ENCODE measurements at places on chromosomes 3 and 15. TPM values are rescaled to one million over a fixed set of nuclear protein-coding genes. Genes with fewer than 3 reads are reported as not detected.
A peak's percentile ranks its signal among the peaks of the same experiment; 100 is the strongest.

The SH2D7 gene
- not detected for total RNA-seq

The TPRG1 gene
- 0.45 TPM for total RNA-seq

The TAMM41 gene
- 7.1 TPM for total RNA-seq

The GCHFR gene
- total RNA-seq = 1.3 TPM

GRCh38 chr15:71784719-71785118, 25.6 kb upstream of the NR2E3 start:
- DNase-seq = no peak

GRCh38 chr3:127140501-127141460, 52.1 kb upstream of the PRR23E start:
- DNase-seq = no peak

- DNase-seq = no peak
Observed at GRCh38 chr3:68773401-68773800, 158.9 kb downstream of the TAFA4 start.

DNA sequence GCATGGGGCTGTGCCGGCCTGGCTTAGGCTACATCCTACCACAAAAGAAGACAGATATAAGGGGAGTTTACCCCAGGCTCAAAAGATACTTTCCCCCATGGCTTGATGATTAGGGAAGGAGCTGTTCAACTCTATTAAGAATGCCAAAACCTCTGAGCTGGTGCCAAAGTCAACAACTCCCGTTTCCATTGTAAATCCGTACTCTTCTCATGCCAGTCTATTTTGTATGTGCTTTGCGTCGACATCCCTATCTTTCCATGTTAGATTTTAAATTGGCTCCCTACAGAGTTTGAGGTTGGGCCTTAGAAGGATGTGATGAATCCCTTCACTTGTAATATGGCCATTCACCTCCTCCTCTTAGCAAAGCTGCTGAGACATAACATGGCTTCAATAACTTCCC, 46.9 kb downstream of the RLBP1 start:
- DNase-seq = no peak

DNA sequence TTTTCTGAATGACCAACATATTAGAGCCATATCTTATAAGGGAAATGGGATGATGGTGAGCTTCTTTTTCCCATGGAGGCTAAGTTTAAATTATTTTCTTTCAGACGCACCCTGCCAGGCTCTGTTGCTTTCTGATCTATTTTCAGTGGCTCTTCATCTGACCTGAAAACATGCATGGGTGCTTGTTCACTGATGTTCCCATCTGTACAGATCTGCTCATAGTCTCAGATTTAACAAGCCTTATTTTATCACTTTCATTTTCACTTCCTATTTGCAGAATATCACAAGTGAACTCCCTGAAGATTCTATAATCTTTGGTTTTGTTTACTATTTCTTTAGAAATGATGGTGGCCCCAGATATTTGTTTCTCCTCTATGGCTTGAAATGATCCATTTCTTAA, 31.1 kb upstream of the SUCLG2 start:
- no peak for DNase-seq

- no peak for DNase-seq
Observed at GRCh38 chr3:142077155-142077858, 72.0 kb downstream of the TFDP2 start.

DNA sequence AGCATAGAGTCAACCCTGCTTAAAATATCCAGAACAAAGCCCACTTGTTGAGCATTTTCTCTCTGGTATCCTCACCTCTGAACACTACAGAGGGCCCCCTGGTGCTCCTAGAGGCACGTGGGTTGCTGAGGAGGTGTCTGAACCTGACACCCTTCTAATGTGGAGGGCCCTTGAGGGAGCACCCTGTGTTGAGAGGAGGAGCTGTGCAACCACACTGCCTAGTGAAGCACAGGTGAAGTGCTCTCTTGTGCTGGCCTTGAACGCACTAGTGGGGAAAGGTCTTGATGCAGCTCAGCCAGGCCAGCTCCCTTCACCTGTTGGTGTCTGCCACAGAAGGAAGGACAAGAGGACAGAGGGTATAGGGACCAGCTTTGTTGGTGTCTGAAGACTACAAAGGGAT, 51.9 kb downstream of the CCK start:
- no peak for DNase-seq

DNA sequence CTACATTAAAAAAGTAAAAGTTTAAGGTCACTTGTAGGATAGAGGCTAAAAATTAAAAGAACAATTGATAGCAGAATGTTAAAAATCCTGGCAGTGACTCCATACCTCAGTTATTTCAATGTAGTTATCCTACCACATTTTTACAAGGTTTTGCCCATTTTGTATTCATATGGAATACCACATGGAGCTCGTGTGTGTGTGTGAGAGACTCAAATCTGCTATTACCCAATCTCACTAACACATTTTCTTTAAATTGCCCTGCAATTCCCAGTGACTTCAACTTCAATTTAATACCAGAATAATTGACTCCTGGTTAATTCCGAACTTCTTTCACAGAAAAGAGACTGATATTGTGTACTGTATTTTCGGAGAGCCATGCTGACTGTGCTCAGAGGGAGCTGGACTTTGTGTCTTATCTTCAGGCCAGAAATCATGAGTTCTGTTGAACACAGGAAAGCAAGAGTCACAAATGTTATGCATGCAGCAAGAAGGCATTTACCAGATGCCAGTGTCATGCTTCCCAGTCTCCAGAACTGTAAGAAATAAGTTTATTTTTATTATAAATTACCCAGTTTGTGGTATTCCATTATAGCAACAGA, 529.0 kb upstream of the NECTIN3 start:
- DNase-seq = peak; percentile 3

DNA sequence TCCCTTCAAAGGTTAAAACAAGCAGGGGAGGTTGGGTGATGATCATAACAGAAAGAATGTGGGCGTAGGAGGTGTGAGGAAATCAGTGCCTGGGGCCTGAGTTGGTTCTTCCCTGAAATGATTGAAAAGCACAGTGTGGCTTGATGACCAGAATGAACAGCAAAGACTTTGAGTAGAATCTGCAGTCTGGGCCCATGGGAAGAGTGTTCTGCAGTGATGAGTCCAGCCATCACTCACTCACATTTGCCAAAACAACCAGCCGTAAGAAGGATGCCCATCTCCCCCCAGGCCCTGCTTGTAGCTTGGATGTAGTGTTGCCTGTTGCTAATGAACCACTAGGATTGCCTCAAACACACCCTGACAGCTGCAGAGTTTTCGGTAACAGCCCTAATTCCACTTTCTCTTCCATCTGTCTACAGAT, 67.9 kb downstream of the VGLL3 start:
- peak; percentile 25 for DNase-seq

DNA sequence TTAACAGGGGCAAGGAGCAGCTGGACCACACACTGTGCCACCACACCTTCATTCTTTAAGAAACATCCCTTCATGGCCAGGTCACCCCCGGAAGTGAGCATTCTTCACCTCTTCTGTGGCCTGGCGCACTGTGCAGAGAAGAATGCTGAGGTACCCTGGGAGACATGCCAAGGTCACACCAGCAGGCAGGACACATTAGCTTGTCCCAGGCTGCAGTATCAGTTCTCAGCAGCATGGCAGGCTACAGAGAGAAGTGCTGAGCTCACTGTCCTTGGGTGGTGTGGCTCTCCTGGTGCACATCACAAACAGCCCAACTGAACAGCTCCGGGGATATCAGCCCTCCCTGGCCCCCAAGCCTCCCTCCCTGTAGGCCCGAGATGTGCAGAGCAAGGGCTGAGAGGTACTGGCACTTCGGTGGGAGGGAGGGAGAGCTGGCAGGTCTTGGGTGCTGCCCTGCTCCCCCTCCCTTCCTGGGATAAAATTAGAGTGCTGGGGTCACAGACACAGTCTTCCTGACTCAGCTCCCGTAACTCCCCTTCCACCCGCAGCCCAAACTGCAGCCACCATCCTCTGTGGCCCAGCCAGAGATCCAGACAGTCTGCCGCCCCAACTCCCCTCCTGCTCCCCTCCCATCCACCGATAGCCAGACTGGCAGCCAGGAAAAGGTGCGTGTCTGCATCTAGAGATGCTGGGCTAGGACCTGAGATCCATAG, 13.4 kb downstream of the SEMA7A start:
- DNase-seq = no peak

- no peak for DNase-seq
Observed at GRCh38 chr15:70447928-70448698, 315.2 kb downstream of the UACA start.

DNA sequence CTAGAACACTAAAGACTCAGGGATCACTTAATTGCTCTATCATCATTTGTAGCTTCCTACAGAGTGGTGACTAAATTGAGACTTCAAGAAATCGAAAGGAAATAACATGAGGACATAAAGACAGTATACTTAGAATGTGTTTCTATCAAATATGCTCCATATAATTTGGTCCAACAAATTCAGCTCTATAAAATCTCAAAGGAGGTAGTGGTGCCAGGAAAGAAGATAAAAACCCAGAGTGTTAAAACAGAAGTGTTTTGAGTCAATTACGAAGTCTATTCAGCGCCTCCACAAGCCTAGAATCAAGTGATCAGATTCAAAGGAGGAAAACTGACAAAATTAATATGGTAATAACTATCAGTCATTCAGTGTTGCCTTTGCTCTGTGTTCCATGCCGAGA, 22.9 kb downstream of the MAGI1 start:
- DNase-seq = no peak

- DNase-seq = peak; percentile 11
Observed at GRCh38 chr15:84633311-84634227, 20.5 kb downstream of the WDR73 start.

DNA sequence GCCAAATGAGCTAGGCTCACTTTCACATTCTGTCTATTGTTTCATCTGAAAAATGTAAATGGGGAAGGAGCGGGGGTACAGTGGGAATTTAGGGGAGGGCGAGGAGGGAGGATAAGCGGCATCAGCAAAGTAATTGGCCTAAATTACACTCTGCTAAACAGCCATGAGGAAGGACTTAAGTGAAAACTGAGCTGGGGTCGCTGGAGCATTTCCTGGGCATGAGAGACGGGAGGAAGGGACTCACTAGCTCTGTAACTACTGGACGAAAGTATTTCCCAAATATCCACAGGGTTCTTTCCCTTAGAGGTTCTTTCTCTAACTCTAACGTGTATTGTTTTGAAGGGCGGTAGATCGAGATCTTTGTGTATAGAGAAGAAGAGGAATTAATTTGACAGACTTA, 418.0 kb downstream of the SOX2 start:
- no peak for DNase-seq

- peak; percentile 53 for DNase-seq
Observed at GRCh38 chr3:122858373-122858772, 63.5 kb downstream of the SLC49A4 start.

- DNase-seq = no peak
Observed at GRCh38 chr3:67094167-67094566, 96.1 kb downstream of the KBTBD8 start.

DNA sequence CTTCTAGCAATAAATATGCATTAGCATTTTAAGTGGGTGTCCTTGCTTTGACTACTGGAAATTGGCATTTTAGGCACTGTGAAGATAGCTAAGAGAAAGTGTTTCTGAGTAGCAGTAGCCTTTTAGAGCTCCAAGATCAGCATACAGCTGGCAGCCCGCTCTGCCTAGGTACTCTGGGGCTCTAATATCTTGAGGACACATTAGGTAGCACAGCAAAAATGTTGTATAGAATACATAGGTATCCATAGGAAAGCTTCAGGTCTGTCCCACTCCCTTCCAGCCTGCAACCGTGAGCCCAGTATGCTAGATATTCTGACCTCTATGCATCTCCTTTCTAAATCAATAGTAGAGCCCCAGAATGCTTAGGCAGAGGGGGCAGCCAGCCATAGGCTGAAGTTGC, 670.5 kb downstream of the NLGN1 start:
- no peak for DNase-seq

- no peak for DNase-seq
Observed at GRCh38 chr3:124611520-124611919, 118.7 kb upstream of the UMPS start.

DNA sequence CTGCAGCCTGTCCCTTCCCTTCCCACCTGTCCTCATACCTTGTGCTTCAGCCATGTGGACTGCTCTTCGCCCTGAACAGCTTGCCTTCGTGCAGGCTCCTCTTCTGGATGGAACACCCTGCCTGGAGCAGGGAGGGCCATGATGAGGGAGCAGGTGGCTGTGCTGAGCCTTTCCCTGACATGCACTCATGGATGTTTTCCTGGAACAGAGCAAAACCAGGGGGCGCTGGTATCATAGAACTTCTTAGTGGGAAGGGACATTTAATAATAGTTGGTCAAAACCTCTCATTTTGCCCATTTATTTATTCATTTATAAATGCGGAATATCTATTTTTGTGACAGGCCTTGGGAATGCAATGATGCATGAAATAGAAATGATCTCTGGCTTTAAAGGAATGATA, 149.3 kb downstream of the CACNA1D start:
- DNase-seq = peak; percentile 20

GRCh38 chr3:194305356-194306108, 45.6 kb downstream of the CPN2 start:
- no peak for DNase-seq

GRCh38 chr3:118833075-118833474, 201.6 kb downstream of the IGSF11 start:
- DNase-seq = peak; percentile 9
